Activated CD4-positive, alpha-beta T cell treated with anti-CD3 and anti-CD28 coated beads, Interleukin-10, Interleukin-2, amounts not matched to agents 100 ng/mL and 50 ng/mL, durations not matched to agents 16 hours and 8 hours (primary cell): ENCODE measurements at places on chromosomes 16 and 17.
A peak's percentile ranks its signal among the peaks of the same experiment; 100 is the strongest.

DNA sequence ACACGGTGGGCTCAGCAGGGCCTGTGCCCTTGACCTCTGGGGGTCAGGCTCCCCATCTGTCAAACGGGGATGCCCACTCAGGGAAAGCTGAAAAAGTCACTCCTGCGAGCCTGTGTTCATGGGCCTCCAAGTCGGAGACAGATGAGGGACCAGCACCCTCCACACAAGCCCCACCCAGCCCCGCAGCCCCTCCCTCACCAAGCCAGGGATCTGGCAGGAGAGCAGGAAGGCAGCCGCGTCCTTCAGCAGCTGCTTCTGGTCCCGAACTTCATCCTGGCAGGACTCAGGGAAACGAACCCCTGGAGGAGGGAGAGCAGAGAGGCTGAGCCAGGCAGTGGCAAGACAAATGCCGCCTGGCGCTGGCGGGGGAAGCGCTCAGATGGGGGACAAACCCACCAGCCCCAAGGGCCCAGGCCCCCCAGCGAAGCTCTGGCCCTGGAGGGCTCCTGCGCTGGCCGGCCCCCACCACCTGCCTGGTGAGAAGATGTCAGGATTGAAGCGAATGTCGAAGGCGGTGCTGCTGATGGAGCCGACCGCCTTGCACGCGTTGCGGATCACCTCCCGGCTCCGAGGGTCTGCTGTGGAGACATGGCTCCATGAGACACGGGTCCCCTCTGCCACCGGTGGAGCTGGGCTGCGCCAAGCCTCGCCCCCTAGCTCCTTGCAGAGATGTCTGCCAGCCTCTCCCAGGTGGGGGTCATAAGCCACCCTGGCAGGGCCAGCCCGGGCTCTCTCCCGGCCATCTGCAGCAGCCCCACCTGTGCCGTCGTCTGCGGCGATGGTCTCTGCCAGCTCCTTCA, 15.4 kb downstream of the CLUH start:
- no peak for DNase-seq

GRCh38 chr16:84299734-84300440, 5.2 kb downstream of the WFDC1 start:
- DNase-seq = no peak

GRCh38 chr16:70444249-70445063, 5.6 kb upstream of the ST3GAL2 start:
- DNase-seq = no peak

DNA sequence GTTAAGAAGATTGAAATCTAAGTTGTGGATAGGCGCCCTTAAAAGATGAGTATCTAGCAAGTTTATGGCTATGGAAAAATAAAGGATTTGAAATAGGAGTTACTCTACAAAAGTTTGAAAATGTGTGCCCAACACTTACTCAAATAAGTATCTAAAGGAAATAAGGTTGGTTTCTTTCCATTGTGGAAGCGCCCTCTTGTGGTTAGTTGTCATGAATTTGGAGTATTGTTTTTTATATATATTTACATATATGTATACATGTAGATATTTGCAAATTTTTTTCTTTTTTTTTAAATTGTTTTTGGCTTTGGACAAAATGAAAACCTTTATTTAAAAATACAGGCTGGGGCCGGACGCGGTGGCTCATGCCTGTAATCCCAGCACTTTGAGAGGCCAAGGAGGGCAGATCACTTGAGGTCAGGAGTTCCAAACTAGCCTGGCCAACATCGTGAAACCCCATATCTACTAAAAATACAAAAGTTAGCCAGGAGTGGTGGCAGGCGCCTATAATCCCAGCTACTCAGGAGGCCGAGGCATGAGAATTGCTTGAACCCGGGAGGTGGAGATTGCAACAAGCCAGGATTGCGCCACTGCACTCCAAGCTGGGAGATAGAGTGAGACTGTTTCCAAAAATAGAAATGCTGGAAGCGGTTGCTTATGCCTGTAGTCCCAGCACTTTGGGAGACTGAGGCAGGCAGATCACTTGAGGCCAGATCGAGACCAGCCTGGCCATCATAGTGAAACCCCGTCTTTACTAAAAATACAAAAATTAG, 24.0 kb upstream of the VPS4A start:
- peak; percentile 63 for DNase-seq

- DNase-seq = no peak
These were observed 8.8 kb downstream of the CYGB start for GRCh38 chr17:76528528-76529223.

DNA sequence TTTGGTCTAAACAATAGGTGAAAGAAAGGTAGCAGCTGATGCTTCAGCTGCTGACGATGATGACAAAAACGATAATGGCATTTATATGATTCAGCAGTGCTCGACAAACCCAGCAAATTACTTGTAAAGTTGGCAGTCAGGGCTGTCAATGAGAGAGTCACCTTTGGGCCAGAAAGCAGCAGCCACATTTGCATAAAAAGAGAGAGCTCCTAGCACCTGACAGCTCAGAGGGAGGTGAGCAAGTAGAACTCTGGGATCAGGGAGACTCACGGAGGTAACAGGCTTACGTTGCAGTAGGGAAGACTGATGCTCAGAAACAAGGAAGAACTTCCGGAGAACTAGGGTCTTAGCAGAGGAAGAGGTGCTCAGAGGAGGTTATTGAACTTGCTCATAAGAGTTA, 291.9 kb upstream of the ZFHX3 start:
- DNase-seq = no peak
